ENCODE measurements at places on chromosomes 6 and 20.

- DNase-seq, result peak; percentile 68
Measured at GRCh38 chr6:116536216-116536621, 9.3 kb downstream of the TRAPPC3L start.

- no peak for DNase-seq
Measured at GRCh38 chr6:83413068-83413467, 17.8 kb downstream of the ME1 start.

DNA sequence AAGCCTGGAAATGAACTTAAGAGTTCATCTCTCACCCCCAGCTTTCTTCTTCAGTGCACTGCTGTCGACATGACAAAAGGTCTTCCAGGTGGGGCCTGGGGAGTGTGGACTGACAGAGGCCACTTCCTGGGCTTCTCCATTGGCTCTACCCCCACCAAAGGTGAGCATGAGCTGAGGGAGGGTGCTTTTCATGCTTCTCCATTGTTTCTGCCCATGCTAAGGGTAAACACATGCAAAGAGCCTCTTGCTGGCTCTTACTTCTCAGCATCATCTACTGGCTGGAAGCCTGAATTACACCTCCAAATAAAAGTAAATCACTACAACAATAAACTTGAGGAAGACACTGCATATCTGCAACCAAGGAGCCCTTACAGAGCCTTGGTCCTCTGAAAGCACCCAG, 227.2 kb downstream of the EPM2A start:
- DNase-seq, result no peak

GRCh38 chr20:61965606-61966491, 99.8 kb downstream of the TAF4 start:
- DNase-seq, result no peak

DNA sequence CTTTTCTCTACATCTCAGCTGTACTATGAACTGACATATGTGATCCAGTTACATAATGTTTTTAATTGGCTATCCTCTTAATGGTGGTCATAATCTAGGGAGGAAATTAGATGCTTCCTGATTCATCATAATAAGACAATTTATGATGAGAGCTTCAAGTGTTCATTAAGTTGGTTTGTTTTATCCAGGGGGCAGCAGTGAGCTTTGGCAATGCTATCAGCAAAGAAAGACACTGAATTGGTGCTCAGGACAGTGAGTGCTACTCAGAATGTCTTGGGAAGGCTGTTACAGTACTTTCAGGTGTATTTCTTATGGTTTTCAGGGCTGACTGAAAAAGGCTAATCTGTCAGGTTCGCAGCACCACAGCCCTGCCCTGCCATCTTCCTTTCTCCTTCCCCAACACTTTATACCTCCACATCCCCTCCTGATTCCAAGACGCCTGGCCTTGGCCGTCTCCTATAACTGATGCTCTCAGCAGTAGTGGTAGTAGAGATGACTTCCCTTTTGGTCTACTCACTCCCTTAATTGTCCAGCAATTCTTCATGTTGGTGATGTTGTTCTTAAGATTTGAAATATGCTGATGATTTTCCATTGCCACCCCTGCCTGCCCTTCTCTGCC, 67.0 kb upstream of the TNFAIP3 start:
- DNase-seq, result peak; percentile 89

All from CD4-positive, alpha-beta T cell treated with Interleukin-21 for 1 hour (primary cell).